Dorsolateral prefrontal cortex (tissue), 122 donors: ENCODE measurements at places on chromosomes 5 and 9.

GRCh38 chr5:60297658-60298057, 402.3 kb downstream of the DEPDC1B start:
- no peak for DNase-seq

DNA sequence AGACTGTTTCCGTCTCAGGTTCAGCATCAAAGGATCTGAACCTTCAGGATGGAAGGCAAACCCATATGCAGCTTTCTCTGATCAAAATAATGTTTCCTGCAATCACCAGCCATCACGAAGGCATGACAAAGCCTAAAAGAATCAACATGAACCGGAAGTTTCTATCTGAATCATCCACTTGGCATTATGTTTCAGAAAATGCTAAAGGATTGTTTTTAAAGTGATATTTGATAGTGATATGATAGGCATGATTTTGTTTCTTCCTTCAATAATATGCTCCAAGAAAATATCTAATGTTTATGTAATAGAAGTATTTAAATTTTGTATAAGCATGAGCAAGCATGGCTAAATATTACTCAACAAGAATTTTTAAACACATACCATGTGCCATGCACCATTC, 219.6 kb downstream of the PLK2 start:
- DNase-seq = no peak

DNA sequence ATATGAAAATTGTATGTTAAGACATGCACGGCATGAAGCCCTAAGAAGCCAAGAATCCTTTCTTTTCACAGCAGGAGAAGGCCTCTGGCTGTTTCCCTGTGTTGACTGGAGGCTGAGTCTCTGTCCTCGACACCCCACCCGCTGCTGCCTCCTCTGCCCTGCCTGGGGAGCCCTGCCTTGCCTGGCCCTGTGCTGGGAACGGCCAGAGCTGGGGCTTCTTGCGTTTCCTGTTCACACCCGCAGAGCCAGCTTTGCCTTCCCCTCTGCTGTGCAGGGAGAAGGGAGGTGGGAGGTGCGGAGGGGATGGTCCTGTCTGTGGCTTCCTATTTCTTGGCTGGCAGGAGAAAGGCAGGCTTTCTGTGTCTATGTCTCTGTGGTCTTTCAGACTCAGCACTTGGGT, 6.9 kb upstream of the GMCL2 start:
- DNase-seq = no peak

- DNase-seq = no peak
Observed at GRCh38 chr5:38714703-38715355, 131.0 kb upstream of the OSMR start.

DNA sequence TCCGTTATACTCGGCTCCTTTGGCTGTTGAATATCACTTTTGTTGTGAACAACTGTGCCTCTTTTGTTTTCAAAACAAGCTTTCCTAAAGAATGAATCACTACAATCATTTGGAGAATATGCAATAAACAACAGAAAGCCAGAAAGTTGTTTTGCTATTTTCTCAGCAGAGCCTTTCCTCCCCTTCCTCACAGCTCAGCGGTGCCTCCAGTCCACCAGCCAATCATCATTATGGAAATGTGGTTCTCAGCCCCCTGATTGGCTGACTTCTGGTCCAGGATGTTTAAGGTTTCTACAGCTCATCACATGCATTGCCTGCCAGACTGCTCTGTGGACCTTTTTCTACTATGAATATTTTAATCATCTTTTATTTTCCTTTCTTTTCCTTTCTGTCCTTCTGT, 9.1 kb upstream of the ZNF608 start:
- peak; percentile 41 for DNase-seq

- DNase-seq = no peak
Observed at GRCh38 chr5:71948206-71948605, 159.1 kb upstream of the MAP1B start.

DNA sequence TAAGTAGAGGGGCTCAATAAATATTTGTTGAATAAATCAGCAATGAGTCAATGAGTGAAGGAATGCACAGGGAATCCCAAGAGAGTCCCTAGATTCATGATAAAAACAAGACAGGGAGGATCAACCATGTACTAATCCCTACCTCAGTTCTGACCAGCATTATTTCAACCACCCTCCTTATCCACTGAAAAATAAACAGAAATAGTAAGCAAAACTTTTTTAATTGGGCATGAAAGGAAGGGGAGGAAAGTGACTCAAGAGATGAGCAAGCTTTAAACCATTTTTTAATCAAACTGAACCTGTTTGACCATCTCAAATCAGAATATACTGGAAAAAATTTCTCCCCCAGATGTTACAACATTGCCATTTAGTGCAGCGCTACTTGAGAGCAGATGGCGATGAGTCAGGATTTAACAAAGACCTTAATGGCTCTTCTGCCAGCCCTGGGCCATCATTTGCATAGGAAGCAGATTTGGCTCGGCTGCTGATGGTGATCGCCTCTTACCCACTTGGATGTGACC, 194.8 kb upstream of the SLC30A5 start:
- DNase-seq = peak; percentile 11

DNA sequence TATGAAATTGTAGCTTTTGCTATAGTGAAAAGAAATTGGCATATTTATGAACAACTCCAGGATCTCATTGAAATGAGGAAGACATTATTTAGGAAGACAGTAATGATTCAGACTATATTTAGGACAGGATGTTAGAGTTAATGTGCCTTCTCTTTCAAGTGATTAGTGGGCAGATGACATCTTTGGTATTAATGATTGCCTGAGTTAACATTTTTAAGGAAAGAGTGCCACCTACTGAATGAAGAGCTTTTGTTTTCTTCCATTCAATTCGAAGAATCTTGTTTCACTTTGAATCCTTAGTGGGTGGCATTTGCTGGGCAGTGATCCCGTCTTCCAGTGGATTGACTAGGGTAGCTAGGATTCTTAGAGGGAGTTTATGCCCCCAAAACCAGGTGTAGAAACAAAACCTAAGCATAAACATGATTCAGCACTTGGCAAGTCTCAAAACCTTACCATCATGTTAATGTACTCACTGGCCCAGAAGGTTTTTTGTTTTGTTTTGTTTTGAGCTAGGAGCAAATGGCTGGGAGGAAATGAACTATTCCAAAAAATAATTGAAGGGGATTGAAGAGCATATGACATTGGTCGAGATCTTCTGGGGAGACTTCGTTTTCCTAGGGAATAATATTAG, 23.2 kb downstream of the MAP3K1 start:
- no peak for DNase-seq

GRCh38 chr5:97657239-97657638, 474.2 kb upstream of the RIOK2 start:
- no peak for DNase-seq

DNA sequence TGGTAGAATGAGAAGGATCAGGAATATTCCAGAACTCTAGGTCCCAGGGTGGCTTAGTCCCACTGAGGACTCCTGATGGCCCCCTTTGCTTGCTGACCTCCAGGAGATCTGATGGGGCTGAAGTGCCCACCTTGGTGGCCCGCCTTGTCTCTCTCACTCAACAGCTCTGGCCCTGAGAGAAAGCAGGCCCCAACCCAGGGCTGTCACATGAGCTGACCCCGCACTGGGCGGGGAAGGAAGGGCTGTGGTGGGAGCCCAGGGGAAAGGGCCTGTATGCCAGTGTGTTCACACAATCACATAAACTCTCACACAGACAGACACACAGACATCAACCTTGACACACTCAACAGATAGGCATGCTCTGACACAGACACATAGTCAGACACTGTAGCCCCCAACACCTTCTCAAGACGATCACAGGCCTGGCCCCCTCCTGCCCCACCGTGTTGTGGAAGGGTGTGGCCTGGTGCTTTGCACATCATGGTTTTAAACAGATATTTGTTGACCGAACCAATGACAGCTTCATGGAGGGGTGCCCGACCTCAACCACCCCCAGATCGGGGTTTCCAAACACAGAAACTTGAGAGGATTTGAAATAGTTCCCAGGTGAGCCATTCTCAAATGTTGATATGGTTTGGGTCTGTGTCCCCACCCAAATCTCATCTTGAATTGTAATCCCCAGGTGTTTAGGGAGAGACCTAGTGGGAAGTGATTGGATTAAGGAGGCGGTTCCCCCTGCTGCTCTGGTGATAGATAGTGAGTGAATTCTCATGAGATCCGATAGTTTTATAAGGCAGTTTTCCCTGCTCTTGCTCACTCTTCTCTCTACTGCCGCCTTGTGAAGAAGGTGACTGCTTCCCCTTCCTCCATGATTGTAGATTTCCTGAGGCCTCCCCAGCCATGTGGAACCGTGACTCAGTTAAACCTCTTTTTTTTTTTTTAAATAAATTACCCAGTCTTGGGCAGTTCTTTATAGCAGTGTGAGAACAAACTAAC, 48.5 kb upstream of the HAND1 start:
- DNase-seq = no peak

DNA sequence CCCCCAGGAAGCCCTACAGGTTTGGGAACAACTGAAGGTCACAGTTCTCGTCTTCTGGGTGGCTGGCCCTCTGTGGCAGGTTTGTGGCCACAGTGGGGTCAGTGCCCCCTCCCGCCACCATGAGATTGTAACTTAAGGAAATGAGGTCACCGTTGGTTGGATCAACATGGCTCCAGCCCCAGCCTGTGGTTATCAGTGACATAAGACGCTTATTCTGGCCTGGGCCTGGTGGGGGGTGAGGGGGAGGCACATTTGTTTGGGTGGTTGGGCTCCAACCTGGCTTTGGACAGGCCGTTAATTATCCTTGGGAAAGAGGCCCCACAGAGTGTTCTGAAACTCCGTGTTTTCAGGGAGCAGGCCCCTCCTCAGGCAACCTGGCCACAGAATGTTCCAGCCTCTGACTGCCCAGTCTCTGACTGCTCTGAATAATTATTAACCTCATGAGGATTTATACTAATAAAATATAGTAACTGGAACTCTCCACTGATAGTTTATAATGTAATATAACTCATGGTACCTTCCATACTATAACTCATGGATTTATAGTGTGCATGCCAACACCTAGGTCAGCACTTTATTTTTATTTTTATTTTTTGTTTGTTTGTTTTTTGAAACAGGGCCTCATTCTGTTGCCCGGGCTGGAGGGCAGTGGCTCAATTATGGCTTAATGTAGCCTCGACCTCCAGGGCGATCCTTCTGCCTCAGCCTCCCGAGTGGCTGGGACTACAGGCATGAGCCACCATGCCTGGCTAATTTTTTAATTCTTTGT, 58.0 kb upstream of the RPL26L1 start:
- DNase-seq = no peak

DNA sequence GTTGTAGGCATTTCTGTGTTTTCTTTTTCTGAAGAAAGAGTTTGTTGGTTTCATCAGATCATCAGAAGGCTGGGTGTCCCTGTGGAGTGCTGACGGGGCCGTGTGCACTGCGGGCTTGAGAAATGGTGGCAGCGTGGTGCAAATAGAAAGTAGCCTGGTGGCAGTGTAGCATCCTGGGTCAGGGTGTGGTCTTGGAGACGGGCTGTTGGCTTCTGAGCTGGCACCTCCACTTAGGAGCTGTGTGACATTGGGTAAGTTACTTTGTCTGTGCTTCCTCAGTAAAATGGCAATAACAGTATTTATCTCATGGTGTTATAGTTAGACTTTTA, 10.0 kb upstream of the NDST1 start:
- no peak for DNase-seq

- DNase-seq = no peak
Observed at GRCh38 chr9:37144762-37145161, 24.4 kb downstream of the ZCCHC7 start.

DNA sequence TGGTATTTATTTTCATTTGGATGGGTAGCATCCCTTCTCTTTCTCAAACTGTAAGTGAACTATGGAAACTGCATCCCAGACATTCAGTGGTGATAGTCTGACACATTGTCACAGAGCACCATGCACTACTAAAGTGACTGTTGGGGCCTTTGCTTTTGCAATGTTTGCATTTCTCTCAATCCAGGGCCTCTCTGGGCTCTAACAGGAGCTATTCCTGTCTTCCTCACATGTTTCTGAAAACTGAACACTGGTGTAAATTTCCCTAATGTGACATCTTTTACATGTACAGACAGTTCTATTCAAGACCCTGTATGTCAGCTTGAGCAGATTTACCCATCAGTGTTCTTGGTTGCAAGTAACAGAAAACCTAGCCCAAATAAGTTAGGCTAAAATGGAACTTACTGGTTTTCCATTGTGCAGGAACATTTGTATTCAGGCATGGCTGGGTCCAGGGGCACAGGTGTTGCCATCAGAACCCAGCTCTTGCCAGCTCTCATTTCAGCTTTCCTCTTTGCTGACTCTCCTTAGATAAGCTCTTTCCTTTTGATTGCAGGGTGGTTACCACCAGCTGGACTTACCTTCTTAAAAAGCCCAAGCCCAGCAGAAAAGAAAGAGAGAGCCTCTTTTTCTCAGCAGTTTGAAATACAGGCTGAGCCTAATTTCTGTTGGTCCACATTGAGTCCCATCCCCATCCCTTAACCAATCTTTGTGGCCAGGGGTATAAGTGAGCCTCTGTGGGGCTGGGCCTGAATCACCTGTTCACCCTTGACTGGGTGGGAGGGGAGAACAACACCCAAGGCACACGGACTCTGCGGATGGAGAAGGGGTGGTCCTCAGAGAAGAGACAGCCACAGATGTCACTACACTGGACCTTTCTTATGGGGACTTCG, 234.3 kb downstream of the NR3C1 start:
- DNase-seq = no peak

DNA sequence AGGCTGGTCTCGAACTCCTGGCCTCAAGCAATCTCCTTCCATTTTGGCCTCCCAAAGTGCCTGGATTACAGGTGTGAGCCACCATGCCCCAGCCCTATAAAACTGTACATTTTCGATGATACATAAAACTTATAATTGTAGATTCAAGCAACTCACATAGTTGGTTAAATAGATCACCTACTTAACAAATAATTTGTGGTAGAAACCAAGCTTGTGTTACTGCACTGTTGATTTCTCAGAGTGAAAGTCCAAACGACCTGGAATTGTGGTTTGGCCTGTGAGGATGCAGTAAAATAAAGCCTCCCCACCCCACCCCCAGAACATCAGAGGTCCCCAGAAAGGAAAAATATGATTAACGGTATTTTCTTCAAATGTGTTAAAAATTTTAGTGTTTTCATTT, 92.7 kb downstream of the TRIO start:
- no peak for DNase-seq

DNA sequence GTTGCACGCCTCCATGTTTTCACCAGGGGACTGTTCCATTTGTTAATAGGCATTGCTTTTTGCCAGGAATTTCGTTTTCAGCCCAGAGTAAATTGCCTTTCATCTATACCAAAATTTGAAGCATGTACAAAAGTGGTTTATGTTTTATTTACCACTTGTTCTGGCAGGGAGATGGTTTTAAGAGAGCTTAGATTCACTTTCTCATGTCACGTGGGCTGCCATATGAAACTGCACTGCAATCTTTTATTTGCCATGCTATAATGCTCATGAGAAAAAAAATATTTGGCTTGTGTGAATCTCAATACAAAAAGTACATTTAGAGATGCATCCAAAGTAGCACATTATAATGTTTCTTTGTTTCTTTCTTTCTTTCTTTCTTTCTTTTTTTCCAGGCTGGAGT, 284.1 kb upstream of the GRIA1 start:
- DNase-seq = no peak

DNA sequence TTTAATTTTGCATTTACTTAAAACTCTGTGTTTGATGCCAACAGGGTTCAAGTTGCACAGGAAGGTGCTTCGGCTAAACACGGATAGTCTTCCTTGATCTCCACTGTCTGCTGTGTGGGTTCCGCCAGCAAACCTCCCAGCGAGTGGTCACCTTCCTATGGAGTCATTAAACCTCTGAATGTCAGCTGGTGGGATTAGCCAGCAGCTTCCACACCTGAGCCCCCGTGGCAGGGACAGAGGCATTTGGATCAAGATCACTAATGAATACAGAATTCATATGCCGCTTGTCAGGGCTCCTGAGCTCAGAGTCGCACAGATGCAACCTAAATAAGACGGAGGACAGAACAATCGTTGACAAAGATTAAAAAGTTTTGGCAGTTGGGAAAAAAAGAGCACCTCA, 39.5 kb downstream of the PSMB7 start:
- DNase-seq = no peak
